Renal cortical epithelial cell (primary cell): ENCODE measurements at places on chromosomes 1 and 21. TPM values are rescaled to one million over a fixed set of nuclear protein-coding genes. Genes with fewer than 3 reads are reported as not detected.

TRIM67 gene
- 0.10 TPM in 1 of 2 replicates, not detected in the other for total RNA-seq

MYOCOS gene
- 0.35 TPM in 1 of 2 replicates, not detected in the other for total RNA-seq

TNFRSF18 gene
- 0.50 TPM in 1 of 2 replicates, not detected in the other for total RNA-seq

XCL2 gene
- total RNA-seq, result not detected in 2 replicates

DNA sequence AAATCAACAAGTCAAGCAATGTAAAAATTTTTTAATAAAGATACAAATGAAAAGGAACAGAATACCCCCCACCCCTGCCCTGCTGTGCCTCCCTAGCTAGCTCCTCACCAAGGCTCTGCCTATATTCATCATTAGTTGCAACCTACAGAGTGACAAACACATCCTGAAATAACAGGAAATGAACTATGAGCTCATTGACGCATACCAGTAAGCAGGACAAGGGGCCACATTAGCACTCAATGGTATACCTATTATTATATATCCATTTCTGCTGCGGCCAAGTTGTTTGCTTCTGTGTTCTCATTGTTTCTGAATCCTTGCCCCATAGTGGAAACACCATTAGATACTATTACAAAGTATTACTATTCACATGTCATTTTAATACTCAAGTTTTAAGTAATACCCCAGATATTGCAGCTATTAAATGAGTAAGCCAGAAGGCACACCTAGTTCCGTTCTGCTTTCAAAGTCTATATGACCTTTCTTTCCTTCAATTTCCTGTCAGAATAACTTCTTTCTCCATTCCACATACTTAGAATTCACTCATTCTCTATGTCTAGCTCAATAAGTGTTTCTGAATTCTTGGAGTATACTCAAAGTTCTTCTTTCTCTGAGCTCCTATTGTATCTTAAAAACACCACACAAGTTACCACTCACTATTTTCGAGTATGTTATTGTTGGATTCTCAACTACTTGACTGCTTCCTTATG lies 1214.9 kb downstream of the PLA2G4A start:
- DNase-seq, result no peak

GRCh38 chr1:117284399-117285215 lies 73.9 kb upstream of the VTCN1 start:
- DNase-seq, result peak; percentile 84

GRCh38 chr1:150165622-150166612 lies 16.2 kb downstream of the PLEKHO1 start:
- DNase-seq, result peak; percentile 24

- no peak for DNase-seq
These were observed 269.6 kb downstream of the DPYD start for GRCh38 chr1:97651250-97651649.
